ENCODE measurements at places on chromosomes 5 and 9.

DNA sequence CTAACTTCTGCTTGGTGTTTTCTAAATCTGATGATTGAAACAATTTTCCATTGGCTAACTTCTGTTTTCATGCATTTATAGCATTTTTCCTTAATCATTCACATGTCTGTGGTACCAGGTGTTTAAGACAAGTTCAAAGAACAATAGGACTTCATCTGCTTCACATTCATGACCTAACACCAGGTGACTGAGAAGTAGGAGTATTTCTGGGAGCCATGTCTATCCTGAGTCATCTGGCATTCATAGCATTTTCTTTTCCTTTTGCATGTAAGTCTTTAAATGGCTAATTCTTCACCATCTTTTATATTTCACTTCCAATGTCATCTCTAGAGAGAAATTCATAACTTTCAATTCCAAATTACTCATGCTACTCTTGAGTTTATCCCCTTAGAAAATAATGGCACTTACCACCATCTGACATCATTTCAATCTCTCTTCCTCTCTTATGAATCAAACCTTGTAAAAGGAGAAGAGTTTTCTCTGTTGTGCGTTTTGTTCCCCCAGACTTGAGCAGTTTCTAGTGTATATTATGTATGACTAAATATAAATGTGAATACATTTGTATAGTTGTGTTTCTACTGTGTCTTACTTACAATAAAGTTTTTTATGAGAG lies 1196.1 kb upstream of the CDH9 start:
- no peak for DNase-seq

- DNase-seq, result no peak
Measured at GRCh38 chr5:75169516-75169915, 67.2 kb downstream of the ANKRD31 start.

DNA sequence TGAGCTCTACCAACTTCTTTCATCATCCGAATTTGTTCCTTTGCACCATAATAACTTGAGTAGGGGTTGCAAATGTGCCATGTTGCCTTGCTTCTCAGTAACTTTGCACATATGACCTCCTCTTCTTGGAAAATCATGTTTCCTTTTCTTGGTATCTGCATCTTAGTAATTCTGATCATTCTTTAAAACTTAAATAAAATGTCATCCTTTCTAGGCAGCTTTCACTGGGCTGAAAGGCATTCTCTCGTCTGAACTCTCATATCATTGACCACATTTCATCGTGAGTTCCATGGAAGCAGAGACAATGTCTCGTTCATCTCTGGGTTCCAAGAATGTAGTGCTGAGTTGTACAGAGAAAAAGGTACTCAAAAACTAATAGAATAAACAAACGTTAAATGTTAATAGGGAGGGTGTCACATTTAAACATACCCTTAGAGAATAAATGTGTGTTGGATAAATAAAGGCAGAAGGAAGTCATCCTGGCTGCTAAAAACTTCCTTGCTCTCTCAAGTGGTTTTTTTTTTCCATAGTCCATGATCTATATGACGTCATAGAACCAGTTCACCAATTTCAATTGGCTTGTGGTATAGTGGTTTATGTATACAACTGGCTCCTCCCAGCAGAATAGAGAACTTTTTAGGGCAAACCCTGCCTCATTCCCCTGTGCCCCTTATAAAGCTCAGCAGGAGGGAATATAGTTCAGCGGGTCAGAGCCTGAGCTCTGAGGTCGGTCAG lies 218.1 kb upstream of the TRIM32 start:
- no peak for DNase-seq

DNA sequence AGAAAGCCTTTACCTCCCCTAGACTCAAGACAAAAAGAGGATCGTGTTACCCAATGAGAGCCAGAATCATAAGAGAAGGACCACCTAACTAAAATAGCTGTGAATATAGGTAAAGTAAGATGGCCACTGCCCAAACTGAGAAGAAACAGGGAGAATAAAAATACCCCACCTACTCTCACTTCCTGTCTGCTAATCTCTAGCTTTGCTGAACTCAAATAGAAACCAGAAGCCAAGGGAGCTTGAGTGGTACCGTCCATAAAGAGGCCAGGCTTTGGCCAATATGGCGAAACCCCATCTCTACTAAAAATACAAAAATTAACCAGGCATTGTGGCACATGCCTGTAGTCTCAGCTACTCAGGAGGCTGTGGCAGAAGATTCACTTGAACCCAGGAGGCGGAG lies 123.0 kb upstream of the FST start:
- DNase-seq, result no peak

- no peak for DNase-seq
Measured at GRCh38 chr9:14993901-14994554, 83.8 kb upstream of the FREM1 start.

GRCh38 chr5:37735649-37736347 lies 104.0 kb downstream of the GDNF start:
- no peak for DNase-seq

- no peak for DNase-seq
Measured at GRCh38 chr5:43171451-43171850, 20.6 kb upstream of the NIM1K start.

- no peak for DNase-seq
Measured at GRCh38 chr5:143206196-143207053, 197.1 kb downstream of the NR3C1 start.

GRCh38 chr9:111178331-111179055 lies 140.2 kb upstream of the LPAR1 start:
- DNase-seq, result no peak

DNA sequence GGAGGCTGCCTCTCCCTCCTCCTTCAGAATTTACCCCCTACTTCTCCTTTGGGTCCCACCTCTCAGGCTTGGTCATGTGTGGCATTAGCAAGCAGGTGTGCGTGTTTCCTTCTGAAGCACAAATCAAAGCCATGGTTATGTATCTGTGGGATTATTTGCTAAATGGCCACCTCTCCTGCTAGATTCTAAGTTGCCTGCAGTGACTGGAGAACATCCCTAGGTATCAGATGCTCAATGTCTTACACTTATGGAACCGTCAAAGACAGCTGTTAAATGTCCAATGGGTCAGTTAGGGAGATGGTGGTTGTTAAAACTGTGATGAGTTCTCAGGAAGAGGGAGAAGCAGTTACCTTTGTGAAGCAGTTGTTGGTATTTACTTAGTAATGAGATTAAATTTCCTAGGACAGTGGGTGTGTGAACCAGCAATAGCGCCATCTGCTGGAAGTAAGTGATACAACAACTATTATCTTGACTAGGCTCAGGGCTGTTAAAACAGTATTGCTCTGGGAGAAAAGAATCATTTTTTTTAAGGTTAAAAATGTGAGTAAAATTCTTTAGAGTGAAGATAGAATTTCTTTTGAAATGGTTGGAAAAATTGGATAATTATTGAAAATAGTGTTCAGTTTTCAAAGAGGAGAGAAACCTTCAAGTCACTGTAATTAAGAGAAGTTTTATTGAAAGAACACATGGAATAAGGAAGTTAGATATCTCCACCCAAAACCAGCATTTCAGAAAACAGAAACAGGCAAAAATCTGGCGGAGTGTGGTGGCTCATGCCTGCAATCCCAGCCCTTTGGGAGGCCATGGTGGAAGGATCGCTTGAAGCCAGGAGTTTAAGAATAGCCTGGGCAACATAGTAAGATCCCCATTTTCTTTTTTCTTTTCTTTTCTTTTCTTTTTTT lies 71.3 kb downstream of the TMC1 start:
- no peak for DNase-seq

- no peak for DNase-seq
Measured at GRCh38 chr5:155728146-155728856, 598.7 kb upstream of the SGCD start.

- no peak for DNase-seq
Measured at GRCh38 chr9:20225826-20226225, 396.5 kb downstream of the MLLT3 start.

- no peak for DNase-seq
Measured at GRCh38 chr5:120314191-120314590, 149.9 kb upstream of the PRR16 start.

DNA sequence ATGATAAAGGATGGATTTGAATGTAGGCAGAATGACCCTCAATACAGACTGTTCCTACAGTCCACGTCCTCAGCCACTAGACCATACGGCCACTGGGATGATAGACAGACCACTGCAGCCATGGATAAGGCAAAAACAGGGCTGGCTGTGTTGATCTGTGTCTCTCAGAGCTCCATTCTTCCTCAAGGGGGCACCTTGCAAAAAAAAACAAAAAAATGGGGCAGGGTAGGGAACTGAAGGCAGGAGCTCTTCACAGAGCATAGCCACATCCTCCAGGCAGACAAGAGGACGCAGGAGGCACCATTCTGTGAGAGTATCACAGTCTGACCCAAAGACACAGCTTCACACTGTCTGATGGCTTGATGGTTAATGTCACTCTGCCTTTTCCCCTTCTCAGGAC lies 61.2 kb upstream of the GABRP start:
- DNase-seq, result no peak

DNA sequence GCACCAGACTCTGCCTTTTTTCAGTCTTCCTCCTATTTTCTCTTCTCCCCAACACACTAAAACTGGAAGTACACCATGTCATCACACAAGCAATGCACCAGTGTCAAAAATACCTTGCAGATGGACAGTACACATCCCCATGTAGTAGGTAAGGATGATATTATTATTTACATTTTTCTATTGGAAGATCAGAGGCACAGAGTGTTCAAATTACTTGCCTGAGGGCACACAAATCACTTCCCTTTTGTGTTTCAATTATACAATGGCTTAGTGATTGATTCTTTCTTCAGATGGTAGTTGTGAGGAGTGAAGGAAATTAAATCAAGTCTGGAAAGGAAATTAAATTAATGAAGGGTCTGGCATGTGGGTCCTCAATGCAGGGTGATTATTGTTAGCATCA lies 39.6 kb downstream of the CTSL start:
- DNase-seq, result no peak

GRCh38 chr5:5986492-5987178 lies 391.7 kb downstream of the MED10 start:
- DNase-seq, result no peak

DNA sequence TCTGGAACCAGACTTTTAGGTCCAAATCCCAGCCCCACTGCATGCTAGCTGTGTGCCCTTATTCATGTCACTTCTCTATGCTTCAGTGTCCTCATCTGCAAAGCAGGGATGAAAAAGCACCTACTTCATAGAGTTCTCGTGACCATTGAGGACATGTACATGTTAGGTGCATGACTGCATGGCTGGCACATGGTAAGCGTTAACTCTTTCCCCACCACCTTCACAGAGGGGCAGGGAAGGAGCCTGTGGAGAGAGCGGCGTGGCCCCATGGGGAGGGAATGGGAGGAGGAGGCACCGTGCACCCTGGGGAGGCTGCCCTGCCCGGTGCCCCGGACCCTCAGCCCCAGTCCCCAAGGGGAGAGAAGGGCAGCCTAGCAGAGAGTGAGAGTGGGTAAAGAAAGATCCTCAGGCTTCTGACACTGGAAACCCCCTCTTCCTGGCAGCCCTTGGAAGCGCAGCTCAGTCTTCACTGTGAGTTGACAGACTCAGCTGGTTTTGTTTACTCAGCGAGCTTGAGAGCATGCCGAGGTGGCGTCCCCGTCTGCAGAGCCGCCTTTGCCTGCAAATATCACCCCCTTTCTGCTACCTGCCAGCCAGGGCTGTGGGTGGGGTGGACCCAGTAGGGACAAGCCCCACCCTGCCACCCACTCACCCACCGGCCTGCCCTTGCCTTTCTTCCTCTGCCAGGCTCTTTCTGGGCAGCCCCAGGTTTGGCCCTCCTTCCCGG lies 10.6 kb upstream of the ANGPTL2 start:
- DNase-seq, result no peak

DNA sequence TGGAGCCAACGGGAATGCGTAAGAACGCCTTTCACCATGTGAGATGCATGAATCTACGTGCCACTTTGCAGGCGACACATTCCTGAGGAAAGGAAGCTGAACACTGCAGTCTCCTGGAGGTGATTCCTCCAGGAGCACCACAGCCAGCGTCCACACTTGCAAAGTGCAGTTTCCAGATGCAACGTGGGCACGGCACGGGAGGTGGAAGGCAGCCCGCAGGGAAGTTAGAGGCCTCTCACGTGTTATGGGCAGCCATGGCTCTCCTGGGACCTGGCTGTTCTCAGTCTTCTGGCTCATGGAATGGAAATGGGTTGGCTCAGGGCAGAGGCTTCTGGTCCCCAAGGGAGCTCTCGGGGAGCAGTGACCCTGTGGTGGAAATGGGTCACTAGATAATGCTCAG lies 381.0 kb upstream of the IRX4 start:
- DNase-seq, result no peak

DNA sequence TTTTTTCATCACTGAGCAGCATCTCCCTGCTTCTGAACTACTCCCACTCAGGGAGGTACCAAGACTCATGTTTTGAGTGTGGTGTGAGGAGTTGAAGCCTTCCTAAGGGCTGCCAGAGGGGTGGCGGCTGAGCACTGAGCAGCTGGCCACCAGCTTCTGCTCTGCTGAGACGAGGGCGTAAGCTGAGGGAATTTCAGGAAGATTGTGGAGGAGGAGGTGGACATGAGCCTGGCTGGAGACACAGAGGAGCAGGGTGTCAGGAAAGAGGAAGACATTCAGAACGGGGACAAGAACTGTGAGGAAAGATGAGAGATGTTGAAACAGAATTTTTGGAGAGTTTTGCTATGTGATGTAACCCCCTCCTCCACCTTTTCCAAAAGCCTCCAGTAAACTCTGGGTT lies 7.8 kb downstream of the LCP2 start:
- no peak for DNase-seq

DNA sequence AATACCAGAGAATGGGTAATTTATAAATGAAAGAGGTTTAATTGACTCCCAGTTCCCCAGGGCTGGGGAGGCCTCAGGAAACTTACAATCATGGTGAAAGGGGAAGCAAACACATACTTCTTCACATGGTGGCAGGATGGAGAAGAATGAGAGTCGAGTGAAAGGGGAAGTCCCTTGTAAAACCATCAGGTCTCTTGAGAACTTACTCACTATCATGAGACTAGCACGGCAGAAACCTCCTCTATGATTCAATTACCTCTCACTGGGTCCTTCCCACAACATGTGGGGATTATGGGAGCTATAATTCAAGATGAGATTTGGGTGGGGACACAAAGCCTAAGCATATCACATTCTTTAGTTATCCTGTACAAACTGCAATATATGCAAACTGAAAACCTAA lies 609.4 kb downstream of the MTRR start:
- no peak for DNase-seq

DNA sequence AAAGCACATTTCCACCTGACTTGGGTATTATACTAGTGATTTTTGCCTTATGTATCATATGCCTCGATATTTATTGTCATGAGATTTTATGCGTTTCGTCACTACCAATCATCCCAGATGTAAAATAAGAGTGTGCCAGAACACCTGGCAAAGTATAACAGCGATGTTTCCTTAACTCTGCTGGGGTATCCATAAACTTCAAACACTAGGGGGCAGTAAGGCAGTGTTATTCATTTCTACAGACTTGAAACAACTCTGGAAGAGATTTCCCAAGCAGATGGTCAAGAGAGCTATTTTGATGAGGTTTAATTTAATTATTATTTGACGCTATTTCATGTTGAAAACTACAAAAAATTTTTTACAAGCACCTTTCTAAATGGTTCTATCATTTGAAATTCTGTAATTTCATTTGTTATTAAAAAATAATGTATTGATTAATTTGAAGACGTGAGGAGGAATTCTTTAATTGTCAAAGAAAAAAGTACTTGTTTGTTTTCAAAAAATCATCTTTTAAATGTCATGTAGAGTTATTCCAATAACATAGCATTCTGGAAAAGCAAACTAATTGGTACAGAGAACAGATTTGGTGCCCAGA lies 388.5 kb upstream of the CTNND2 start:
- DNase-seq, result no peak
